A549 treated with GW870086 at 1 μM for 4 hours (cell line): ENCODE measurements at places on chromosomes 1 and 21. TPM values are rescaled to one million over a fixed set of nuclear protein-coding genes. Genes with fewer than 3 reads are reported as not detected.

The ZNF496 gene
- total RNA-seq, result 15.7 to 19.8 TPM (median 17.1 TPM) in 5 replicates

The GBP2 gene
- 0.71 to 1.1 TPM (median 0.77 TPM) in 5 replicates for total RNA-seq

The GPR25 gene
- total RNA-seq, result not detected in 5 replicates

The LAMC1 gene
- 88.9 to 126 TPM (median 117 TPM) in 5 replicates for total RNA-seq

The APCS gene
- not detected in 5 replicates for total RNA-seq

The FMO3 gene
- not detected in 5 replicates for total RNA-seq

The KCNQ4 gene
- 0.21 to 0.43 TPM (median 0.29 TPM) in 5 replicates for total RNA-seq

The DUSP12 gene
- 42.4 to 53.3 TPM (median 48.3 TPM) in 5 replicates for total RNA-seq

The SLC45A1 gene
- total RNA-seq, result 5.2 to 7.2 TPM (median 7.0 TPM) in 5 replicates

The NTRK1 gene
- total RNA-seq, result 0.03 to 0.18 TPM (median 0.16 TPM) in 4 of 5 replicates, not detected in the other

The C1orf105 gene
- total RNA-seq, result 0.14 to 0.33 TPM (median 0.30 TPM) in 3 of 5 replicates, not detected in the others

The LIN9 gene
- 5.7 to 7.8 TPM (median 7.4 TPM) in 5 replicates for total RNA-seq

The ELF3 gene
- 182 to 260 TPM (median 231 TPM) in 5 replicates for total RNA-seq

The AADACL4 gene
- not detected in 5 replicates for total RNA-seq

The TMPRSS15 gene
- total RNA-seq, result not detected in 5 replicates

The ATP13A2 gene
- 22.8 to 29.7 TPM (median 28.4 TPM) in 5 replicates for total RNA-seq

The NAXE gene
- total RNA-seq, result 147 to 176 TPM (median 165 TPM) in 5 replicates

The CD84 gene
- total RNA-seq, result not detected in 5 replicates

The HMCN1 gene
- total RNA-seq, result 0.01 to 0.43 TPM (median 0.04 TPM) in 4 of 5 replicates, not detected in the other

The SDC3 gene
- 7.9 to 9.7 TPM (median 8.3 TPM) in 5 replicates for total RNA-seq

The PRR9 gene
- total RNA-seq, result not detected in 5 replicates
